Vagina (tissue), 2 donors: ENCODE measurements at places on chromosomes 6 and 20.

GRCh38 chr20:50540620-50541605, 30.7 kb downstream of the PTPN1 start:
- no peak for DNase-seq

DNA sequence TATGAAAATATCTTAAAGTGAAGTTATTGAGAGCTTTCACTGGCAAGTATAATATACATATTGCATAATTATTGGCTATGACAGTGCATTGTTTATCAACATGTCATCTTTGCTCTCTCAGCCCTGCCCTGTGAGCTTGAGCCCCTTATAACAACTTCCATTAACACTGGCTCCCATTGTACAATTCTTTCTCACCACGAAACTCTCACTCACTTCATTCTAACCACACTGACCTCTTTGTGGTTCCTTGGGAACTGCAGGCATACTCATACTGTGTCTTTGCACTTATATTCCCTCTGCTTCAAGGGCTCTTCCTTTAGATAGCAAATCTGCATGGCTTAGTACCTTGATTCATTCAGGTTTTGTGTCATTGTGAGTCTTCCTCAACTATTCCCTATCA, 411.8 kb downstream of the CDKAL1 start:
- DNase-seq = no peak

GRCh38 chr6:147738516-147739162, 230.1 kb downstream of the SAMD5 start:
- DNase-seq = no peak

- no peak for DNase-seq
Observed at GRCh38 chr6:37566111-37566949, 66.6 kb upstream of the CCDC167 start.

GRCh38 chr6:26411751-26412150, 9.7 kb downstream of the BTN3A1 start:
- DNase-seq = no peak
